ENCODE measurements at places on chromosomes 4 and X.

- DNase-seq: no peak
These were observed 118.5 kb upstream of the NKX1-1 start for GRCh38 chr4:1524761-1525160.

- peak; percentile 16 for DNase-seq
These were observed at the start of gene CXCL3 for GRCh38 chr4:74038425-74039314. TSS of gene CXCL3 (minus strand) at chr4:74038689. CDS start at chr4:74038611, 78 bp downstream.

GRCh38 chr4:172202480-172203076 is 389.4 kb downstream of the GALNTL6 start:
- DNase-seq: no peak

- no peak for DNase-seq
These were observed 138.9 kb downstream of the SOWAHB start for GRCh38 chr4:76758996-76759395.

DNA sequence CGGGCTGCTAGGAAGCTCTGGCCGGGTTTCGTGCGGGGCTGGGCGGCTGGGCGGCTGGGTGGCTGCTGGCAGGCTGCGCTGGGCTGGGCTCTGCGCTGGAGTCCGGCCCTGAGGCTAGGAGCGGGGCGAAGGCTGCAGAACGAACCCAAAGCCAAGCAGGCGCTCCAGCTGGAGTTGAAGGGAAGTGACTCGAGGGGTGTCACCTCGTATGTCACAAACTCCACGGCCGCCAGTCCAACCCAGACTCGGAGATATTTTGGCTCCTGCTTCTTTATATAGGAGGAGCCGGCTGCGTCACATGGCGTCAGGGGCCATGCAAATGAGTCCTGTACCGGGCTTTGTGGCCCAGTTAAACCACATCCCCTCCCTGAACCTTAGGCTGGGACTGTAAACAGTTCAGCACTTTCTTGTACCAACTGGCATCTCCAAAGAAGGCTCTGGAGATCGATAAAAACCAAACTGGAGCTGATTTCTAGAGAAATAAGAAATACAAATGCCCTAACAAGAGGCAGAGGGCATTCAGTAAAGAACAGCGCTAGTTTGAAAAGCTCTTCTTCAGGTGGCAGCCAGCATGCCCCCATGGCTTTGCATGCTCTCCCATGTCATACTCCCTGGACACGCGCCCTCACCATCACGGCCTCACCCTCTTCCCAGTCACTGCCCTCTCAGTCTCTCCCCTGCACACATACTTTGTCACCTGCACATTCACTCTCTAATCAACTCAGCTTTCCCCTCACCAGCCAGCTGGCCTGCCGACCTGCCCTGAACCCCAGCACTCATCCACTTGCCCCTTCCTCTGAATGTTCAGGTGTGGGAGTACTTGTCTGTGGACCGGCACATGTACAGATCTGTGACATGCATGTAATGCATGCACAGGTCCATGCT is 58.5 kb downstream of the TSC22D3 start:
- DNase-seq: peak; percentile 73

- DNase-seq: no peak
These were observed 16.1 kb upstream of the IQCM start for GRCh38 chr4:149831656-149832208.

- DNase-seq: no peak
These were observed 564.4 kb downstream of the TMA16 start for GRCh38 chr4:164058776-164059445.

DNA sequence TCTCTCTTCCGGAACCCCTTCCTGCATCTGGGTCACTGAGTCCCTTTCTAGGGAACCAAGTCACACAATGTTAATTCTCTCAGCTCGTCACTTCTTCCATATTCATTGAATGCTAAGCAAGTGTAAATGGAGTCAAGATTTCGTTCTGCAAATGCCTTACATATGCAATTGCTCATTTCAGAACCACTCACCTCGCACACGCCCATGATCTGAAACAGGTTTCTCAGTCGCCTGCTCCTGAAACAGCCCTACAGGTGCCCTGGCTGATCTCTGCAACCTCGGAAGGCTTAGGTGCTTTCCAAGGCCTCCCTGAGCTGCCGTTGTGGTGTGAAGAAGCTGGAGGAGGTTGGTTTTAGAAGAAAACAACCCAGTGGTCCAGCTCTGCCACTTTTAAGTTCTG is 100.8 kb upstream of the MSX1 start:
- DNase-seq: no peak

DNA sequence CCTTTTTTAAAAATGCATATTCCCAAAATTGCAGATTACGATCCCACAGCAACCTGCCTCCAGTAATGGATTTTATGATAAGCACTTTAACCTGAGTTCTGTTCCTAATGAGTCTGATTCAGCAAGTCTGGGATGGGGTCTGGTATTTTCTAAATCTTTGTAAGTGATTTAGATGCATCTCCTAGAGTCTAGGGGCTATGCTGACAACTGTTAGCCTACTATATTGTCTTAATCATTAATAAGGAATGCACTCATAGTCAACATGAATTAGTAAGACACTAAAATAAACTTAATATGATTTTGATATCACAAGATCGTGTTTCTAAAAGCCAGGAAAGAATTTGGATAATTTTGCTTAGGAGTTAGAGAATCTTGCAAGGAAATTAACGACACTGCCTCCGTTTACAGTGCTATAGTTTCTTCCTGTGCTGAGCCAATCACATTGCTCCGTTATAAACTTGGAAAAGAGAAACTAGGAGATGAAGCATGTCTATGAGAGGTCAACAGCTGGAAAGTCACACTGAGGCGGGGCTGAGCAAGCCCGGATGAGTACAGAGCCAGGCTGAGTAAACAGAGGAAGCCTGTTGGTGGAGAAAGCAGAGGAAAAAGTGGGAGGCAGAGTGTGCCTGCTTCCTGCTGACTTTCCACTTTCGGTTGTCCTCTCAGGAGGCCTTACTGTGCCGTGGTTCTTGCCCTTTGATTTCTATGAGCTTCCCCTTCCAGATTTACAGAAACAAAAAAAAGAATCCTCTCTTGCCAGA is 5.4 kb downstream of the SCARB2 start:
- DNase-seq: no peak

DNA sequence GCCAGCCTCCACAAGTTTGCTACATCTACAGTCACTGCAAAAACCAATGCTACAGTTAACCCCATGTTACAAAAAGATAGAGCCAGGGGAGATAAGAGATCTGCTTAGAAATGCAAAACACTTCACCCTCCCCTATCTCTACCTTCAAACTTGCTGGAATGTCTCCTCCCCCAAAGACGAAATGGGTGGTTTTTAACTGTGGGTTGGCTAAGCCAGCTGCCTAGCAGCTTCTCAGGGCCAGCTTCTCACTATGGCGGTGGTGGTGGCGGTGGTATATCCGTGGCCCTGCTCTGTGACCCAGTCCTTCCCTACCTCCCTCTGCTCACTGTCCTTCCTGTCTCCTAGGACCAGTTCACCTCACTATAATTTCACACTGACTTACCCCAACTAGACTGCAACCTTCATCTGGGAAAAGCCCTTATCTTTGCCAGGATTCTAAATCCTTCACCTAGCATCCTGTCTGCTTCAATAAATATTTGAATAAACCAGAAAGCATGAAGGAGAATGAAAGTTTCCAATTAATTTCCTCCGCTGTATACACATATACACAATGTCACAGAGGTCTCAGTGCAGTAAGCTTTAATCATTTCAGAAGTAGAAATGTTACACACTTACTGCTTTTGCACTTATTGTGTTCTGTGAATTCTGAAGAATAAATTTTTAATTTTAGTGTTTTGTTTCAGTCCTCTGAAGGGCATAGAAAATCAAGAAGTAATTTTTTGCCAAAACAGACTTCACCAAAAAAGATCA is 46.3 kb downstream of the SH3KBP1 start:
- DNase-seq: no peak

DNA sequence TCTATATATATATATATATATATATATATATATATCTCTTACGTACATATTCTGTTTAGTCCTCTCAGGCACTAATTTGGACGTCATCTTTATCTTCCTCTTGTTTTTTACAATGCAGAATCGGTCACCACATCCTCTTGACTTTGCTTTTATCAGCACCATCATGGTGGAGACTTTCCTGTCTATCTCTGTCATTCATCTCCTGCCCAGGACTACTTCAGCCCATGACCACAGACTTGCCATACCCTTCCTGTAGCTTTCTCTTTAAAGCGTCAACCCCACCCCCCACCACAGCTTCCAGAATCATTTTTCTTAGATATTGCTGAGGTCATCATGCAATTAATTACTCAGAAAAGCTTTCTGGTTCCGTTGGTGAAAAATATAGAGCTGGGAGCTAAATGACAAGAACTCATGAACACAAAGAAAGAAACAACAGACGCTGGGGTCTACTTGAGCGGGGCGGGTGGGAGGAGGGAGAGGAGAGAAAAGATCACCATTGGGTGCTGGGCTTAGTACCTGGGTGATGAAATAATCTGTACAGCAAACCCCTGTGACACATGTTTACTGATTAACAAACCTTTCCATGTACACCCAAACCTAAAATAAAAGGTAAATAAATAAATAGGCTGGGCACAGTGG is 30.5 kb upstream of the PRKX start:
- no peak for DNase-seq

GRCh38 chr4:11720292-11720691 is 291.6 kb upstream of the HS3ST1 start:
- DNase-seq: no peak

DNA sequence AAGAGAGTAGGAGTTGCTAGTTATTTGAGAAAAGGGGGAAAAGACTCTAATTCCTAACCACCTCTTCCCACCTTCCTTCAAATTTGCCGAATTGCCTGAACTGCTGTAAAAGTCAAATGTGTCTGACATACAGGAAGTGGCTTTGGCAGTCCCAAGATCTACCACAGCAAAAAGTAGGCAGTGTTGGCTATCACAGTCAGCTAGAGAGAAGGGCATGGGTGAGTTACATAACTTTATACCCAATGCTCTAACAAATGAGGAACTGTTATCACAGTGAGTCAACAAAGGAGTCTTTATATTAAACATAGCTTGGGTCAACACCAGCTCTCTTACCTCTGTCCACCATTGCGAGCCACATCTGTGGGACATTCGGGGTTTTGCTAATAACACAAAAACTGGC is 2.4 kb upstream of the MBNL3 start:
- DNase-seq: no peak

DNA sequence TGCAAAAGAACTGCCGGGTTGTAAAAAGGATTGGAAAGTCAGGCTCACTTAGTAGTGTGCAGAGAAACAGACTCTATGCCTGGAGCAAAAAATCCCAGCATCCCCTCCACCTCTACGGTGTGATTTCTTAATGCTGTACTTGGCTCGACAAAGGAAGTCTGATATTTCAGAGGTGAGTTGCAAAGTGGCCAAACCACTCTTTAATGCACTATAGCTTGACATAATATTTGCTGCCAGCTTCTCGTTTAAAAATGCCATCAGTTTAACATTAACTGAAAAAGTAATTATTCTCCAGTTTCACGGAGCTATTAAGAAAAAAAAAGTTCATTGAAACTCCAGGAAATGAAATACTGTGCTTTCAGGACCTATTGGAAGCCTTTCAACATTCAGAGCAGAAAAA is 448.3 kb upstream of the ZFP42 start:
- no peak for DNase-seq

DNA sequence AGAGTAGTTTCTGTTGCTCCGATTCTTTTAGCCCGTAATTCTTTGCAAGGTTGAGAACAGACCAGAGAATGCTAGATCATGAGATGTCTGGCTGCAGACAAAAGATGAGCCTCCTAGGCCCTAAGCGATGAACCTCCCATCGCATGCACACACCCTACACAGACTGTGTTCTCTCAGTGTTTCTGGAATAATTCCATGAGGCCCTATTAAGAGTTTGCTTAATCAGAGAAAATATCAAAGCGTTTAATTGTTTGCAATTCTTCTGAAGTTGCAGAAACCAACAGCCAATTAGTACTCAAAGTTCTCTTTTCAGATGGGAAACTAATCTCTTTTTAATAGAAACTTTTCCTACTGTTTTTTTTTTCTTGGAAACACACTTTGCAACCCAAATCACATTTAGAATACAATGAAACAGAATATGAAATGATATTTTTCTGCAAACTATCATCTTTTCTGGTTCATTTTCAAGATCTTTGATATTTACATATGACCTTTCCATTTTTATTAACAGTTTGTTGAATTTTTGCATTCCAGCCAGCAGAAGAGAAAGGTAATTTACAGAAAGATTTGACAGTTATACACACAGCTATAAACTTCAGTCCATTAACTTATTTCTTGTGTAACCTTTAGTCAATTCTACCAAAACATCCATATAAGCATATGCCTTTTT is 1525.6 kb downstream of the ARAP2 start:
- no peak for DNase-seq

- no peak for DNase-seq
These were observed 63.4 kb upstream of the GC start for GRCh38 chr4:71847300-71847699.

Measured in activated B cell treated with CpG ODN at 0.5 μM for 24 hours (primary cell).